Activated T-helper 1 cell treated with anti-CD3 and anti-CD28 coated beads, Interleukin-2, amount 50 U/mL, for 16 hours (primary cell): ENCODE measurements at places on chromosomes 11 and 22.

- DNase-seq, result no peak
Measured at GRCh38 chr11:107457205-107457557, 444 bp downstream of the CWF19L2 start.

DNA sequence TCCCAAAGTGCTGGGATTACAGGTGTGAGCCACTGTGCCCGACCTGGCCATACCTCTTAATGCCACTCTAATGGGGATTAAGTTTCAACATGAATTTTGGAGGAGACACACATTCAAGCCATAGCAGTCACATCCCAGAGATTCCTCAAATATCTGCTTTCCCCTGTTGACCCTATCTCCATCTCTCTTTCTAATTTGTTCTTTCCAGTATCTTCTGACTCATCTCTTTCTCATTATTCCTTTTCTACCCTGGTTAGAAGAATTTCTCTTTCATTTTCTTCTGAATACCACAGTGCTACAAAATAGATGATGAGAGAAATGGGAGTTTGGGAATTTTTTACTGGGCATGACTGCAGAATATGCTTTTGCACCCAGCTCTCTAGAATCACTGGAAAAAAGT, 5.1 kb downstream of the OR10V1 start:
- DNase-seq, result no peak

- DNase-seq, result no peak
Measured at GRCh38 chr11:95675585-95675984, 114.0 kb downstream of the FAM76B start.

GRCh38 chr11:12762696-12763324, 88.6 kb downstream of the TEAD1 start:
- DNase-seq, result no peak

DNA sequence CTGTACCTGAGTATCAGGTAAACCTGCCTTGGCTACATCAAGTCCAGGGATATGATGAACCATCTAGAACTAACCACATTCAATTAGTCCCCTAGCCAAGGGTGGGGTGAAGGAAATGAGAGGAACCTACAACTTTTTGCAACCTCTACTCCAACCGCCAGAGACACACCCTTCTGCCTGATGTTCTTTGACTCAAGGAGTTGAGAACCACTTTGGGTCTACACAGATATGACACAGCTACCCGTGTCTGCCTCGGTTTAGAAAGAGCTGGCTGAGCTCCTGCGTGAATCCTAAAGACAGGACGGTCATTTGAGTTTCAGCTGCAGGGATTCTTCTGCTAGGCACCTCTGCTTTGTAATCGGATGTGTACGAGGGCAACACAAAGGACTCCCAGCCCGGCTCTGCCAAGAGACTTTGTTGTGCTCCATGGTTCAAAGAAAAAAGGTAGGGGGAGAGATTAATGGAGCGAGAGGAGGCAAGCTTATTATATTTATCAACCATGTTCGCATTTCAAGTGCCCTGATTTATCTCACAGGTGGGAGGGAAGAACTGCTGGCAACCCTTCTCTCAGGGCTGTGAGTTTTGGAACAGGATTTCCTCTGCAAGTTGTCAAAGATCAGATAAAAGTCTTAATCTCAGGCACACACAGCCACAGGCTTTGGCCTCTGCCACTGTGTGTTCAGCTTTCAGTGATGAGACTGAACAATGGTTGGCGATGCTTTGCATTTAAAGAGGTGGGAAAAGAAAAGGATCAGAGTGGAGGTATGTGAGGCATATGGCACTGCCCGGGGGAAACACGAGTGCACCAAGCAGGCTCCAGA, 35.1 kb downstream of the FLI1 start:
- DNase-seq, result no peak

GRCh38 chr11:117906126-117906525, 23.1 kb downstream of the TMPRSS13 start:
- DNase-seq, result no peak

- no peak for DNase-seq
Measured at GRCh38 chr22:36881504-36882245, 20.9 kb downstream of the NCF4 start.

DNA sequence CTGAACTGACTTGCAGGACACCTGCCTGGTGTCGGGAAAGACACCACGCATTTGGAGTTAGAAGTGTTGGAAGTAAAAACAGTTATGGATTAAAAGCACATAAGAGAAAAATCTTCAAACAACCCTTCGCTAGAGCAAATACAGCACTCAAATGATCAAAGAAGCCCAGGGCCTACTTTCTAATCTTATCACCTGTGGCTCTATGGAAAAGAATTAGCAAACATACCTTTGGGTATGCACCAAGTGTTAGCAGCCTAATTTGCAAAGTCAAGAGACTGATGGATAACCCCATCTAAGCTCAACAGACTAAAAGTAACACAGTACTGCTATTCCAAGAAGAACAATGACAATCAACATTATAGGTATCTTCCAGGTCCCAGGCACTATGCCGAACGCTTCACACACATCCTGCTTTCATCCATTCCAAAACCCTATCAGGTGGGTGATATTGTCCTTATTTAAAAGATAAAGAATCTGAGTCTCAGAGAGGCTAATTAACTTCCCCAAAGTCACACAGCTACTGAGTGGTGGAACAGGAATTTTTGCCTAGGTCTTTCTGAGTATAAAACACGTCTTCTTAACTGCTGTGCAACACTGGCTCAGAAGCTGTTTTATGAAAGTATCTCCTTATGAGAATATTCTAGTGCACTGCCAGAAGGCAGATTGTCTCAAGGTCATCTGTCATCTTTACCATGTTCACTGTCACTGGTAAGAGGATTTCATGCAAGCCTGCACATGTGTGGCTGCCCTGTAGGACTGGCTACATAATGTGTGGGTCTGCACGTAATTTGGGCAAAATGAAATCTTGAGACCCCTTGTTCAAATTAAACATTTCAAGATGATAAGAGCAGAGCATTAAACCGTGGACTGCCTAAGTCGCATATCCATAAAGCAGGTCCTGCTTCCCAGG, 16.4 kb downstream of the SLC1A2 start:
- no peak for DNase-seq

DNA sequence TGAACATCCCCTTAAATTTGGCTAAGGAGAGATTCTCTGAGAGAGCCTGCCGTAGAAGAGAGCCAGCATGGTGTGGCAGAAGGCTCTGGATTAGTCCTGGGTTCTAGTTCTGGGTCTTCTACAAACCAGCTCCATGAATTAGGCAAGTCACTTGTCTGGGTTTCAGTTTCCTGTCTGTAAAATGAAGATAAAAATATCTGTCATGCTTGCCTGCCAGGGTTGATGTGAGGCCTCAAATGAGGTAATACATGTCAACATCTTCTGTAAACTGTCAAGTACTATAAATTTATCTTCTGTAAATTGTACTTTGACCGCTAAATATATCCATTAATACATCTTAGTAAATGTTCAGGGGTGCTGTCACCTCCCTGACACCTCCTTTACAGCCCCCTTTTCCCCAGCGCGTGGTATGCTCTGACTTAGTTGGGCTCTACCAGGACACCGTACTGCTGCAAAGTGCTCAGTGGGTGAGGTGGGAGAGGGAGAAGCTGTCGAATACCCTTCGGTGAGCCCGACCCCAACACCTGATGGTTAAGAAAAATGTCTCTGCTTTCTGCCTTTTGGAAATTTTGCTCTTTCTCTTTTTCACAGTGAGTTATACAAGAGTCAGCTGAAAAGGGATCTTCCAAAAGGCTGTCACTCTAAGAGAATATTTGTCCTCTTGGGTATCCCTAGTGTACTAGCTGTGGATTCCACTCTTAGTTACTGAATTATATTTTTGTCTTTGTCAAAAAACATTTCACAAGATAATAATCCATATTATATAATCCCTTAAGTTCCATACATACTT, 15.0 kb downstream of the RBX1 start:
- DNase-seq, result no peak

DNA sequence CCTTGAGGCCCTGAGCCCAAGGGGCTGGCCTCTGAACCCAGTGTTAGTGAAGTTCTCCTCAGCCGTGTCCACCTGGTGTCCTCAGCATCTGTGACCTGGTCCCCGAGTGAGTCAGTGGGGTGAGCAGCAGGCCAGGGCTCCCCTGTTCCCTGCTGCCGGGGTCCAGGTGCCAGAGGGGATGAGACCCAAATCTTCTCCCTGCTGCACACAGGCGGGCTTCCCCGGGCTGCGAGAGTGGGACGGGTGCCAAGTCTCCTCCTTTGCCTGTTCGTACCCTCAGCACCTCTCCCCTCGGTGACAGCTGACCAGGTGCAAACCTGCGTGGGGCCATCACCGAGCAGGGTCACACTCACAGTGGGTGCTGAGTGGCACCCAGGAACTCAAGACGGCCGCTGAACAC, 514.5 kb downstream of the TBC1D22A start:
- DNase-seq, result no peak

DNA sequence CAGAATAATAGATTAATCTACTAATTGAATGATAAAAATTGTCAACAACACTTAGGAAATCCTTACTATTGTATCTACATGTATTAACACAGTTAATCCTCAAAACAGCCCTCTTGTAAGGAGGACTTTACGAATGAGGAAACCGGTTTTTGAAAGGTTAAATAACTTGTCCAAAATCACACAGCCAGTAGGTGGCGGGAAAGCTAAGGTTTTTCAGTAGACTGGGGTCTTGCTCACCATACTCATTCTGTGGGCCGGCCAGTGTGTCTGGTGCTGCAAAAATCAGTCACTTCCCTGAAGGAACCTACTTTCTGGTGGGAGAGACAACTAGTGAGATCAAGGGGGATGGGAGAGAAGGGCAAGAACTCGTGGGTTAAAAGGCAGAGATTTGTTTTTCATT, 3.8 kb downstream of the DCPS start:
- DNase-seq, result no peak

DNA sequence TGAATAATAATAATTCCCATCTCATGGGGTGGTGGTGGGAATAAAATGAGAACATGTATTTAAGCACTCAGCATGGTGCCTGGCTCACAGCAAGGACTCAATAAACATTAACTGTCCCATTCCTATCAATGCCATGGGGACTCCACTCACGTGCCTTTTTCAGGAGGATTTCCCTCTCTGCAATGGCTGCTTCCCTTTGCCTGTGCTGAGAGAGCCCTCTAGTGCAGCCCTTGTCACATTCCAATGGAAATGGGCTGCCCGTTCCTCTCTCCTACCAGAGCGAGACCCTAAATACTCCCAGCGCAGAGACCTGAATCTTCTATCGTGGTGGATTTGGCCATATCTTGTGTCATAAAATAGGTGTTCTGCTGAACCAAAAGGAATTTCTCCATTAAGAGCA, 621.5 kb upstream of the B3GAT1 start:
- no peak for DNase-seq

- DNase-seq, result peak; percentile 38
Measured at GRCh38 chr11:32792948-32793475, 1.4 kb downstream of the CCDC73 start.

DNA sequence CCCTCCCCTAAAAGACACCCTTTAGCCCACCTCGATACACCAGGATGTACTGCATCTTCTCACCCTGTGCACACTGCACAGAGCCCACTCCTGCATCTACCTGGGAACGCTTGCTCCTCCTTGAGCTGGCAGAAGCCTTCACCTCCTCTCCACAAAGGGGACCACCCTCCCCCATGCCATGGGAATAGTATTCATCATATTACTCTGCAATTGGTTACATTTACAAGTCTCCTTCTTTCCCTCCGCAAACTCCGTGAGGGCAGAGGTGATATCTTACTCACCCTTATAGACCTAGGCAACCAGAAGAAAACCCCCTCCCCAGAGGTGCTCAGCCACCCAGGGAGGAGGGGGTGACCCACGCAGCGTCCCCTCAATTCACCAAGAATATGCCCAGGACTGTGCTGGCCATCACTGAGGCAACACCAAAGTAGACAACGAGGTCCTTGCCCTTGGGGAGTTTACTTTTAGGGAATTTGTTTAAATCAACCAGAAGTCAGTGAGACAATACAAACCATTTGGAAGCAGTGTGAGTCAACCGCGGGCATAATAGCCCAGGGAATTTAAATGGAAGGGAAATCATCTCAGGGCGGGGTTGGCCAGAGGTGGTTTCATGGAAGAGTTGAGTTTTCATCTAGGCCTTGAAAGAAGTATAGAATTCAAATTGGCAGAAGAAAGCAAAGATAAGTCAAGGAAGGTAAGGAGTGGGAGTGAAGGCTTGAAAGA, 214.5 kb downstream of the BARX2 start:
- DNase-seq, result no peak

DNA sequence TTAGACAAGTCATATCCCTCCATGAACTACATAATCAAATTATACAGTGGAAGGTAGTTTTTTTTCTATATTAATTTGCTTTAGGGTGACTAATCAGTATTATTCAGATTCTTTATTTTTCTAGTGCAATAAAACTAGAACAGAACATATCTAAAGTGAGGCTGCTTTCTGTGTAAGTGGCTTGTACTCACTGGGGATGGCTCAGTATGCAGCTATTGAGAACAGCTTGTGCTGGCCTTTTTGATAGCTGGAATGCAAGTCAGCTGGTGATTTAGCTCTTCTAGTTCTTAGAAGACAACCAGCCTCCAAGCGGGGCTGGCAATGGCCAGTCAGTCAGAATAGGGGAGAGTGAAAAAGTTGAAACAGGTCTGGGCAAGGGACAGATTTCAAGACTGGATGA, 119.4 kb downstream of the BLID start:
- no peak for DNase-seq

DNA sequence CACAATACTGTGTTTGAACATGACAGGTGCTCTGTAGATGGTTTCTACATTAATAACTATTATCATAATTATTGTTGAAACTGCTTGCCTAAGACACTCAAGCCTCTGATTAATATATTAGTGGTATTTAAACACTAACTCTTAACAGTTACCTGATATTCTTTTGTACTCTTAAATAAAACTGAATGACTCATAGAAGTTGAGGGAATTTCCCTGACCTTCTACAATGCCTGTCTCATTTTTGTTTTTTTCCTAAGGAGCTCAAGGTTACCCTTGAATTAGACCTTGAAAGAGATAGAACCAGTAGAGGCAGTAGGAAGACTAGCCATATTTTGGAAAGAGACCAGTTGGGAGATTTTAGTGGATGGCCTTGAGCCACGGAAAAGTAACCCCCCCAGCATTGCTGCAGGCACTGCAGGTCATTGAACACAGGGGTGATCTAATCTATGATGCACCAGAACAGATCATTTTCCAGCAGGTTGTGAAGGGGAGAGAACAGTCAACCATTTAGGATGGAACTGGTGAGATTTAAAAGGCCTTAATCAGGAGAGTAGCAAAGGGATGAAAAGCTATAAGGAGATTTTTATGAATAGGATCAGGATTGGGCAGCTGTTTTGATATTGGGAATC, 148.3 kb downstream of the PGR start:
- DNase-seq, result no peak
